ENCODE measurements at places on chromosomes 12 and 14. TPM values are rescaled to one million over a fixed set of nuclear protein-coding genes. Genes with fewer than 3 reads are reported as not detected.

DNA sequence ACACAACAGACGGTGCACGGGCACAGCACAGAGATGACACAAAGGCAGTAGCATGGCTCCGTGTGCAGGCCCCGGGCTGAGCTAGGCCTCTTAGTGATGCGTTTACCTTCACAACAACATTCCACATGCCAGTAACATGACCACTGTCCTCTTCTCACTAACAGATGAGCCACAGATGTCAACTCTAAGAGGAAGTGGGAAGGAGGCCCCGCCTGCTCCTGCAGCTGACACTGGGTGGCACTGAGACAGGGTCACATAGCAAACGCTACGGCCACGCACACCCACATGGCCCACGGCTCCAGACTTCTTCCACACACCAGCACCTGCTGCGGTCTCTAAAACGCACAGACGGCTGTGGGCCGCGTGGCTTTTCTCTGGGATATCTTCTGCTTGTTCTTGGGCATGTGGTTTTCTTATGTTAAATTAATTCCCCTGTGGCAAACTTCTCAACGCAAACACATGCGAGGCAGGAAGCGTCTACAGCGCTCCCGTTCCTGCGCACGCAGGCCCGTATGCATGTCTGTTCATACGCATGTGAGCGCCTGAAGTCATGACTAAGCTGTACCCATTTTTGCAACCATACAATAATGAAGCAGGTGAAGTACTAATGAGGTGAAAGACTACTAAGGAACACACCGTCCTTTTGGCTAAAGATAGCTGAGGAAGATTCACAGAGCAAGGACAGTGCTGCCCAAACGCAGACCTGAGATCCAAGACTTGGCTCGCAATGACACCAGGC, 26.8 kb downstream of the AMN start:
- DNase-seq = no peak

DNA sequence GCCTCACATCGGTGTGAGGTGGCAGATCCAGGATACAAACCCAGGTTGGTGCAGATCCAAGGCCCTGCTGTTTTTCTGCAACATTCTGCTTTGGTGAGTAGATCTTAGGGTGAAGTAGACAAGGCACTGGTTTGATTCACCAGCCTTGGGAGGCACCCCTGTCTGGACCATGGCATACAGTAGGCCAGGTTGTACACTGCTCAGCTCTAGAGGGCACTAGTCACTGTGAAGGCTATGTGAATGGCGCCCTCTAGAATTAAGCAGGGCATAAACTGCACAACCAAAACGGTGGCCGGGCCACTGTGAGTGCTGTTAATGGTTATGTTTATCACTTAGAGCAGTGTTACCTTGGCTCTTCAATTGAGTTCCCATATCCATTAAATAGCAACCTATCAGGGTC, 280.6 kb upstream of the PWP1 start:
- DNase-seq = peak; percentile 21

- DNase-seq = no peak
Measured at GRCh38 chr14:51455041-51455835, 196.5 kb upstream of the FRMD6 start.

- no peak for DNase-seq
Measured at GRCh38 chr12:130703733-130704375, 12.2 kb downstream of the RIMBP2 start.

The SOAT2 gene
- 0.57 TPM for total RNA-seq
